Ammon's horn (tissue), 1 donor: ENCODE measurements at places on chromosomes 12 and 14.

DNA sequence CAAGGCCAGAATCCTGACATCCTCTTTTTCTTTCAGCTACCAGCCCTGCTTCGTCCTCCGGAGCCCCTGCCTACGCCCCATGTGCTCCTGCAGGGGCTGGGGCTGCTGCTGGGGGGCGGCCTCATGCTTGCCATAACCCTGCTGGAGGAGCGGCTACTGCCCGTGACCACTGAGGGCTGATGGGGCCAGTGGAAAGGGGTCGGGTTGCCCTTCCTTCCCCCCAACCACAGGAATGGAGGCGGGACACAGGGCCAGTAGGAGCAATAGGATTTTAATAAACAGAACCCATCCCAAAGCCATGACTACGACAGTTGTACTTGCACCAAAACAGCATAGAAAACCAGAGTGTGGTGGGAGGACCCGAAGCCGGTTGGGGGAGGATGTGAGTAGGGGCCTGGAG, 7.7 kb downstream of the SLC39A5 start:
- no peak for DNase-seq

- no peak for DNase-seq
These were observed 70.8 kb downstream of the CCDC88C start for GRCh38 chr14:91346838-91347173.

- DNase-seq = no peak
These were observed 177.7 kb upstream of the RGS6 start for GRCh38 chr14:71754422-71755095.

- DNase-seq = no peak
These were observed 11.1 kb upstream of the NEMF start for GRCh38 chr14:49863487-49864281.

DNA sequence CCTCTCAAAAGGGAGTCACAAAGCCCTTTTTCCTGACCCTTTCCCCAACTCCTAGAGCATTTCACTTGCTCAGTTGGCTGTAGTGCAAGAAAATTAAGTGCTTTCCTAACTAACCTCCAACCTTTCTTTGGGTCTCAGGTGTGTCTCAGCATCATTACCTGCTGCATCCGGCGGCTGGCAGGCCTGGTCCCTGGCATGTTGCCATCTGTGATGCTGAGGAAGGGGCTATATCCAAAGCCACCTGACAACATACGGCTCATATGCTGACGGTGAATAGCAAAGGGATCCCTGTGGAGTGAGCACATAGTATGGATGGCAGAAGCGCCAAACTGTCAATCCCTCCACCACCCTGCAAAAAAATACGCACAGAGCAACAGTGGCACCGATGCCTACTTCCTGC, 1.2 kb downstream of the MLF2 start:
- DNase-seq = no peak

DNA sequence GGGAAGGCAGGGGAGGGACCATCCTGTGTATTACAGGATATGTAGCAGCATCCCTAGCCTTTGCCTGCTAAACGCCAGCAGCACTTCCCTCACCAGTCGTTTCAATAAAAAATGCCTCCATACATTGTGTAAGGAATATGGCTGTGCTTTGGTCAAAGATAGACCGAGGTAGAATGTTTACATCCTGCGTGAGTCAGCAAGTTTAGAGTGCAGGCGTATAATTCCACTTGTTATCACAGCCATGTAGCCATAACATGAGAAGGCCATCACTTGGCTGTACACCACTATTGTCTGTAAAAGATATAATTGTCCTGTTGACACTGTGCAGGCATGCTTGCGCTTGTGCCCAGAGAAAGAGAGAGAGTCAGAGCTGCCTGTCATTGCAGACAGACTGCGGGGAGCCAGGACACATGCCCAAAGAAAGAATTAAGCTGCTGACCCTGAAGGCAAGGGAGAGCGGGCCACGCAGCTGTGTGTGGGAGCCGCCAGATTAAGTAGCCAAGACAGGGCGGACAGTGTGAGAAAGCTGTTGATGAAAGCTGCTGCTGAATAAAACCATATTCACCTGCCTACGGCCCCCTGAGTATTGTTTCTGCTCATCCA, 68.4 kb downstream of the CRACR2A start:
- peak; percentile 9 for DNase-seq

- no peak for DNase-seq
These were observed 377.7 kb downstream of the NUAK1 start for GRCh38 chr12:105761075-105761474.

DNA sequence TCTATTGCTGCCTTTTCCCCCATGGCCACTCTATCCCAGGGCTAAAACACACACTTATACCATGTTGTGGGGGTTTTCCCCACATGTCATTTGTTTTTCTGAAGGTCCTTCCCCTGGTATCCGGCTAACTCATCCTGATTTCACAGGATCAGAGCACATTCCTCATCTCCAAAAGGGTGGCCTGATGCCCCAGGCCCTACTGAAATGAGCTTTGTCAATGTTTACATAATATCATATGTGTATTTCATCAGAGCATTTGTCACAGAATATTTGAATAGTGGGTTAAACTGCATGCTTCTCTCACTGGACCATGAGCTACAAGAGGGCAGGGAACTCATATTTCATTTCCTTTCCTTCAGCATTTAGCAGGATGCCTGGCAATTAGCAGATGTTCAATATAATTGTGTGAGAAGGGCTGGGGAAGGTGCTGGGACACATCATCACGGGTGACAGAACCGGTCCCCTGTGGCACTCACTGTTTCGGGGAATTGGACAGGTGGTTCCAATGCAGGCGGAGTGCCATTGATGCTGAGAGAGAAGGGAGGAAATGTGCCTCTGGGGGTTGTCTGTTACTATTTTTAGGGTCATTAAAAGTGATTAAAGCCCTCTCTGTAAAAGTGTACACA, 26.8 kb downstream of the EMP1 start:
- no peak for DNase-seq

DNA sequence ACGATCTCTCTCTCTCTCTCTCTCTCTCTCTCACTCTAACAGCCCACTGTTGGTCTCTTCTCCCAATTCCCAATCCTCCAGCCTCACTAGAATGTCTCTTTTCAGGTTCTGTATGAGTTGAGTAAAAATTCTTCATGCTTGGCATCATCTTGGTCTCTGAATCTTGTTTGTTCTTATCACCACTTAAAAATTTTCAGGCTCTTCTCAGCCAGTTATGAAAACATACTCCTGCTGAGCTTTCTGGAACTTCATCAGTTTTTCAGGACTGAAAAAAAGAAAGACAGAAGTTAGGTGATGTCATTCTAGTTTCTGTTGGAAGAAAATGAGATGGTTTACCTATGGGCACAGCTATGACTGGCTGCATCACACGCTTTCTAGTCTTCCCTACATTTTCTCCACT, 11.5 kb upstream of the IL22 start:
- DNase-seq = no peak

- DNase-seq = no peak
These were observed 27.4 kb upstream of the DDHD1 start for GRCh38 chr14:53180272-53181221.

- DNase-seq = peak; percentile 86
These were observed 9.7 kb downstream of the CKB start for GRCh38 chr14:103512701-103513611.

GRCh38 chr12:50610171-50610570, 105.4 kb downstream of the DIP2B start:
- DNase-seq = no peak
